Small intestine (tissue), 16 donors: ENCODE measurements at places on chromosomes 12 and 14. TPM values are rescaled to one million over a fixed set of nuclear protein-coding genes. Genes with fewer than 3 reads are reported as not detected.

DNA sequence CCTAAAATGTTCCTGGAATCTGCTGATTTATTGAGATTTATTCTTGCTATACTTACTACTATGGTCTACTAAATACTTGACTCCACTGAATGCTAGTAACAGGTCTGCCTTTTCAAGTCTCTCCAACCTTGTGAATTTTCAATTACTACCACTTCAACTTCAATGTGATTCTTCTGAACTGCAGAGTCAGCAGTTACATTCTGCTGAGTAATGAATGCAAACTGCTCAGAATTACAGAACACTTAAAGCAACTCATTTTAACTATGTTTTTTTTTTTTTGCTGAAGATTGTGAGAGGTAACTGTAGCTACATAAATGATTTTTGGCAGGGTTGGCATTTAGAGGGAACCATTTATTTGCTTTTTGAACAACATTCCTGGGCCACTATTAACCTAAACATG lies 41.8 kb downstream of the ARF6 start:
- DNase-seq, result peak; percentile 31
- no peak overlapping the region for H3K27ac ChIP-seq
- no peaks in the 10 kb centered on the region for H3K27me3 ChIP-seq
- H3K4me1 ChIP-seq, result no peaks in the 10 kb centered on the region

- H3K27me3 ChIP-seq, result no peaks in the 10 kb centered on the region
- no peaks in the 10 kb centered on the region for H3K36me3 ChIP-seq
- peak overlapping the region; percentile 54 for H3K27ac ChIP-seq
- peak overlapping the region; percentile 56 for H3K4me3 ChIP-seq
- H3K4me1 ChIP-seq, result peaks cover 18% of the 10 kb centered on the region
- DNase-seq, result peak; percentile 67
These were observed 25.6 kb upstream of the MAP1LC3B2 start for GRCh38 chr12:116533343-116534251.

Gene AICDA
- polyA plus RNA-seq, result 0.31 TPM

DNA sequence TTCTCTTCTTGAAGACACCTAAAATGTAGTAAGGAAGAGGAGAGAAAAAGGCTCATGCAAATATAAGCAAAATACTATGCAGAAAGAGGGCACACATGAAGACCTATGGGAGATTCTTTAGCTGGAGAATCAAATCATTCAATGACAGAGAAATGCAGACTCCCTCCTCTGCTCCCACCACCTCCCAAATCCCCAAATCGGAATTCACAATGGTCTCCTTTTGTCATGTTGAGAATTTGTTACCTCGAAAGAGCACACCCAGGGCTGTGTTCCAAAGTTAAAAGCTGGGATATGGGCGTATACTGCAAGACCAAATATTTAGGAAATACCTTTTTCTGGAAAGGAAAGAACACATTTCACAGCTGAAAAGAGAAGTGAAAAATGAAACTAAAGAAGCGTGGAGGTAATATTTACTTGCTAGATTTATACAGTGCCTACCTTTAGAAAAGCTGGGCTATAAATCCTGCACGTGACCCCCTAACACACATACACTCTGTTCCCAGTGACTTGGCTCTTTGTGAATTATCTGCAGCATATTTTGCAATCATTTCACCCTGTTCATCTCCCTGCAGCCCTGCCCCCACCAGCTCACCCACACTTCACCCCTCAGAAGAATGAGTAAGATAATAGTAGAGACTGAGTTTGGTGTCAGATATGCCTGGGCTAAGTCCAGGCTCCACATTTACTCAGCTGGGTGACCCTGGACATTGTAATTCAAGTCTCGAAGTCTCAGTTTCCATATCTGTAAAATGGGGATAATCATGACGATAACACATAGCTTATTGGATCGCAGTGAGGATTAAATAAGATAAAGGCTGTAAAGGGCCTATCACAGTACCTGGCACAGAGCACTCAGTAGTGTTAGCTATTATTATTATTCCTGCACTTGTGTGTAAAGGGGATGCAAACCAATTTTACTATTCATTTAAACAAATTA lies 2.9 kb upstream of the CACNA1C start:
- peak overlapping the region; percentile 0 for H3K4me3 ChIP-seq
- DNase-seq, result peak; percentile 92
- H3K27ac ChIP-seq, result no peak overlapping the region
- no peaks in the 10 kb centered on the region for H3K36me3 ChIP-seq
- peaks cover 29% of the 10 kb centered on the region for H3K27me3 ChIP-seq
